NCI-H1105 (cell line): ENCODE measurements at places on chromosomes 1 and 21.
A peak's percentile ranks its signal among the peaks of the same experiment; 100 is the strongest.

DNA sequence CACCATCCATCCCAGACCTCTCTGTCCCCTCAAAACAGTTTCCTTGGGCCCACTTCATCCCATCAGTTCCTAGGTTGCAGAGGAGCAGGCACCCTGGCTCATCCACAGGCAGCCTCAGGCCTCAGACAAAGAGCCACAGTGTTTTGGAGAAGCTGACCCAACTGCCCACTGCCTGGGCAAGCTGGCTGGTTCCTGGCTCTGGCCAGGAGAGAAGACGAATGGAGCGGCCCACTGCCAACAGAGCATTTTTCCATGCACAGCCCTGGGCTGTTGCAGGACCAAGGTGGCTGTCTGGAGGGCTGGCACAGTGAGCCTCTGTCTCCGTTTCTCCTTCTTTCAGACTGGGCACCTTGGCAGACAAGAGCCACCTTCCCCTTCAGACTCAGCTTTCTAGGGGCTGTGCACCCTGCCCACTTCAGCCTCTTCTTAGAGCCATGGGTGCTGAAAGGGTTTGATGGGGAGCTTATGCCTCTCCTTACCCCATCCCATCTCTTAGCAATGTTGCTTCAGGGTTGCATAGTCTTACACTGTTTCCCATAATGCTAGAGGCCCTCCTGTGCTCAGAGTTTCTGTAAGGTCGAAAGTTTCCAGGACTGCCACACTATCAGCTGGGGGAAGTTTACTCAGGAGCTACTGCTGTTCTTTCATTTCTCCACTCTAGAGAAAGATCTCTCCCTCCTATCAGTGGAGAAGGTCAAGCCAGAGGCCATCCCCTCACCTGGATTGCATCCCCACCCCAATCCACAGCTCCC is 973 bp downstream of the FMOD start:
- DNase-seq, result no peak

GRCh38 chr1:232403017-232403714 is 226.8 kb downstream of the SIPA1L2 start:
- DNase-seq, result no peak

DNA sequence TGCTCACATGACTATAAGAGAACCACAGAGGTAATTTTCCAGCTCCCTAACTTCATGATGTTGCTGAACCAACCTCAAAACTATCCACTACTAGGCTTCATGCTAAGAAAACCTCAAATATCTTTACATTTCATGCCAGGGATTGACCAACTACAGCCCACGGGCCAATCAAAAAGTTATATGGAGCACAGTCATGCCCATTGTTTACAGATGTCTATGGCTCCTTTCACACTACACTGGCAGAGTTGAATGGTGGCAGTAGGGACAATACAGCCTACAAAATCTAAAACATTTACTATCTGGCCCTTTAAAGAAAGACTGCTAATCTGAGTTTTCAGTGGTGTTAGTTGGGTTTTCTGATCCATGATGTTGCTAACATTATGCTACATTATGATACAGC is 154.8 kb downstream of the TM2D1 start:
- DNase-seq, result no peak

GRCh38 chr1:197440715-197441114 is 172.7 kb downstream of the CRB1 start:
- no peak for DNase-seq

DNA sequence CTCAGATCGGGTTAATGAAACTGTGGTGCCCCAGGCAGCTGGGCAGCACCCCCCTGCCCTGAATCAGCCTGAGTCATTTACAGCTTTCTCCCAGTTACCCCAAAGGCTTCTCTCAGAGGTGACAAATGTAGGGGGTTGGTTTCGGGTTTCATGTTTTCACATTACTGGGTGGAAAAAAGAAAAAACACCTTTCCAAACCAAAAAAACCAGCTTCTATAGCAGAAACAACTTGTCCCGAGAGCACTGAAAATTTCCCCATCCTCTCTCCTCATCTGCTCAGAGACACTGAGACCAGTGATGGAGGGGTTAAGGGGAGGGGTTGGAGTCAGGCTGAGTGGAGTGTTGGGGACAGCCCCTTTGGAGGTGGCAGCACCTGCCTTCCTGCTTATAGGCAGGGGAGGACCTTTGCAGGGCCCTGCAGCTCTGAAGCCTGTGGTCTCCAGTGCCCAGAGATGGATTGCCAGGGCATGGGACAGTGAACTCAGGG is 15.6 kb downstream of the UTP11 start:
- no peak for DNase-seq

- no peak for DNase-seq
These were observed 65.6 kb upstream of the SCCPDH start for GRCh38 chr1:246658567-246658966.

DNA sequence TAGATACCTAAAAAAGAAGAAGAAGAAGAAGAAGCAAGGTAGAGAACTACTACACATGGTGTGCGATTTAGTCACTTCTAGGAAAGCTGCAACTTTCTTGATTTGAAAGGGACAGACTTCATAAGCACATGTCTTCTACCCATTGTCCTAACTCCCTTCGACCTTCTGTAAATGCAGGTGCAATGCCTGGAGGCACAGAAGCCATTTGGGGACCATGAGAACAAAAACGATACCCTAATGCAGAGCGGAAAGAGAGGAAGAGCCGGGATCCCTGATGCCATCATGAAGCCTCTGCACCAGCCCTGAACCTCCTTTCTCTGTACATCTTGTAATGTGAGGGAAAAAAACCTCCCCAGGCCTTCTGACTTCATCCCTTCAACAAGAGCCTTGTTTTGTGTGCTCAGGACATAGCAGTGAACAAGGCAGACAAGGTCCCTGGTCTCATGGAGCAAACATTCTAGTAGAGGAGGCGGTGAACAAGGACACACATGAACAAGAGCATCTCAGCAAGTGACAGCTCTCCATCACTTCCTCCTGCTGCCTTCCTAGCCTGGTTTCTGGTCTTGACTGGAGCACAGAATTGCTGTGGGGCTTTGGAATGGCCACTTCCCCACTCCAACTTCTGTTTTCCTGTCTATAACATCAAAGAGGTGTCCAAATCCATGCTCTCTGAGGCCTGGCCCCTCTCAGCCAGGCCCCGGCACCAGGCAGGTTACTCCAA is 5.5 kb upstream of the LAPTM5 start:
- no peak for DNase-seq

- no peak for DNase-seq
These were observed 3.0 kb downstream of the ZC3H12A start for GRCh38 chr1:37477198-37477931.

- DNase-seq, result no peak
These were observed 17.4 kb upstream of the SHE start for GRCh38 chr1:154519591-154519991.

DNA sequence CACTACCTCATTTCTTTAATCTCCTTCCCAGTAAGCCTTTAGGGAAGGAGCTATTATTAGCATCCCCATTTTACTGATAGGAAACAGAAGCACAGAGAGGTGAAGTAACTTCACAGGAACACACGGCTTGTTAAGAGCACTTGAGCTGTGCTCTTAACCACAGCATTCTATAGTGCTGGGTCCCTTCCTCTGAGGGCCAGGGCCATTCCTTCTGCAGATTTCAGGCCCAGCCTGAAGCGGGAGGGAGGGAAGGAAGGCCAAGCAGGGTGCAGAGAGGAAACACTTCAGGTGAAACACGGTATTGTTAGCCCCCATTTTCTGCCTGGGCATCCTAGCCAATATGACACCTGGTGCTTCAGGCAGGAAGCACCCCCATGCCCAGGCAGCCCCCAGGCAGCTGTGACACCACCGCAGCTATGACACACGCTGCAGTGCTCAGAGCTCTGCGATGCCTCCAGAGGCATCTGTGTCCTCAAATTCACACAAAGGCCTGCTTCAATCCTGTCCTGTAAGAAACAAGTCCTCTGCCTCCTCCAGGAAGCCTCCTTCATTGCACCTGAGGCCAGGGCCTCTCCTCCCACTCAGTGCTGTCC is 4.5 kb upstream of the EXTL1 start:
- DNase-seq, result no peak

- peak; percentile 11 for DNase-seq
These were observed 954 bp downstream of the RSBN1 start for GRCh38 chr1:113811156-113811887.

DNA sequence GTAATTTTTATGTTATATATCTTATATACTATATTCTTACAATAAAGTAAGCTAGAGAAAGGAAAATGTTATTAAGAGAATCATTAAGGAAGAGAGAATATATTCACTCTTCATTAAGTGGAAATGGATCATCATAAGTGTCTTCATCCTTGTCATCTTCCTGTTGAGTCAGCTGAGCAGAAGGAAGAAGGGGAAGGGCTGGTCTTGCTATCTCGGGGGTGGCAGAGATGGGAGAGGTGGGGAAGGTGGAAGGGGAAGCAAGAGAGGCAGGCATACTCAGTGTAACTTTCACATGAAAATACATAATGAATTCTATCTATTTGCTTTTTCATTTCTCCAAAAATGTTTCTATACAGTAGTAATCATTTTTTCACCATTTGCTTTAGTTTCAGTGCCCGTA is 5.1 kb downstream of the DNASE2B start:
- no peak for DNase-seq

DNA sequence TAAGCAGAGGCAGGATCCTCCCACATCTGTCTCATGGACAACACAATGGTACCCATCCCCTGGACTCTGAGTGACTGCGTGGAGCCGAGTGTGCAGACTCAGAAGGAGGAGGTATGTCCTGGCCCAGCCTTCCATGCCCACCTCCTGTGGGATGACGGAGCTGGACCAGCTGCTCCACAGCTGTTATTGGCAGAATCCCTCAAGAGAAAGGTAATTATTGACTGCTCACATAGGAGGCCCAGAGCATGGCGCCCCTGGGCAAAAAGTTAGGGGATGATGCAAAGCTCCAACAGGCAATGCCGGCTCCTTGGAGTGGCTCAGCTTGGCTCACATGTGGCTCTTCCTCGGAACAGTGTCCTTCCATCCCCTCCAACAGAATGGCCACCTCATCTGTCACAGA is 12.2 kb upstream of the ACTRT2 start:
- no peak for DNase-seq

DNA sequence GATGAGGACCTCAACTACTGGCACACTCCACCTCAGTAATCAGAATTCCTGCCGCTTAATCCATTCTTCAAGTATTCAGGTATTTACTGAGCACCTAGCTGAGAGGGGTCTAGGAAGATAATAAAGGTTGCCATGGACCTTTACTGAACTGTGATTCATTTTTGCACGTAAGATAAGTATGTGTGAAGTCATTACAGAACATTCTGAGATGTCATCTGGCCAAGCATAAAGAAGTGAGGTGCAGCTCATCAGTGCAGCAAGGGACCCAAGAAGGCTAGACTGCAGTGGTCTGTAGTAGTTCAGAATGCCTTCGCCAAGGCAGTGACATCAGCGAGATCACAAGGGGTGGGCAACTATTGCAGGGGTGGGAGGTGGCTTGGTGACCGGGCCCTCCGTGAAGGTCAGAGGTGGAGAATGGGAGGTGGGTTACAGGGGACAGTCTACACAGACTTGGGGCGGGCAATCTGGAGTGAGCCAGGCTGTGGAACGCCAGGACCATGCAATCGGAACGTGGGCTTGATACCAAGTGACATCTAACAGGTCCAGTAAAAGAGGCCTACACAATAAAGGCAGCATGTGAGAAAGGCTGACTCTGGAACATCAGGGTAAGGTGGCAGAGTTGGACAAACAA is 107.4 kb downstream of the SLC45A1 start:
- DNase-seq, result no peak

DNA sequence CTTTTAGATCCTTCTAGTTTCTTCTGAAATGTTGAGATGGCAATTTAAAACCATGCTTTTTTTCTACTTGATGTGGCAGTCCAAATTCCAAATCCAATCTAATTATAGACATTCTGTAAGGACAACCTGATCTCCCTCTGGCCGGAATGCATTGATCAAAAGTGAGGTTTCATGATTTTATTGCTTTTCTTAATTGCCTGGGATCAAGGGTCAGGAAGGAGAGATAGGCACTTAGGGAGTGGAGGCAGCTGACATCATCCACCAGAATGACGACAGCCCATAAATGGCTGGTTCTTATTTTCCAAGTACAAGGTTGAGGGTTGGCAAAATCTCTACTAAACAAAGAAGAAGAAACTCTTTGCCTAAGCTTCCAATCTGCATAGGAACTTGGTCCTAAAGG is 46.4 kb upstream of the SCCPDH start:
- no peak for DNase-seq

DNA sequence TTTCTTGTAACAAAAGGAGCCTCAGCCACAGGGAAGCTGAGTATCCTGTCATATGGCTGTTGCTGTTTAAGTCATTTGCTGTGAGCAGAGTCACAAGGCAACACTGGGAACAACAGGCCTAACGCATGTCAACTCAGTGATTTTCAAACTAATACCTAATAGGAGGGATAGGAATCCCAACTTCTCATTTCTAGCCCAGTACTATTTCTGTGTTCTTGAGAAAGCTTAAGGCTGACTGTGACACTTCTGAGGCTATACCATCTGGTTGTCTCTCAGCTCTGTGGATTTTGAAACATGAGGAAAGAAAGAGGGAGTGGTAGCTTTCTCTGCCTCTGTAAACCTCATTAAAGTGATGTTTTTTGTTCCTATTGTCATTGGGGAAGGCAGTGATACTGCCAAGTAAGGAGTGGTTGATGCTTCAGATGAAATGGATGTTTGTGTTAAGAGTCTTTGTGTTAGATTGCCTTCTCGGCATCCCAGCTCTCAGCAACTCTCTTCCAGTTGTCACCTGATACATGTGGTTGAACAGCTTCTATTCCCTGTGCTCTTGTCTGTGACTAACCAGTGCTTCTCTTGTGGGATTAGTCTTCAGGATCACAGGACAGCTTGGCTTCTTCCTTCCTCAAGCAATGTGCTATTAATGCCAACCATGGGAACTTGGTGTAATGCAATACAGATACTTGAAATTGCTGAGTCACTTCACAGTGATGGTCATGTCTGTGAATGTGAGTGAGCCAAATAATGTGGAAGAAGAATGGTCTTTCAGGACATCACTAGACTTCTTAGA is 166.8 kb upstream of the IVNS1ABP start:
- no peak for DNase-seq
